ENCODE measurements at places on chromosomes 11 and 22.
A peak's percentile ranks its signal among the peaks of the same experiment; 100 is the strongest.

DNA sequence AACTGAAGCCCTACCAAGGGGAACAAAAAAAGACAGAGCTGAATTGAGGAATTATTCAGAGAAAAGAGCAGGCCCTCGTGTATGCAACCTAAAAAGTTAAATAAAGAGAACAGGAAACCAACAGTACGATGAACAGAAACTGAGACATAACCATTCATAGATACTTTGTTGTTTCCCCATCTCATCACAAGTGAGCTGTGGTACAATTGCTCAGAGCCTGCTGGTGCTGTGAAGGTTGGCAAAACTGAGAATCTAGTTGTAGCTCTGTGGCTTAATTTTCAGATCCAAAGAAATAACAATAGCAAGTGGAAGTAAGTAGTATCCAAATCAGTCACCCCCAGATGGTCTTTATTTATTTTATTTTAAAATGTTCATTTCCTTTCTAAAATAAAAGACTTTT, 37.7 kb upstream of the BLID start:
- DNase-seq = no peak

DNA sequence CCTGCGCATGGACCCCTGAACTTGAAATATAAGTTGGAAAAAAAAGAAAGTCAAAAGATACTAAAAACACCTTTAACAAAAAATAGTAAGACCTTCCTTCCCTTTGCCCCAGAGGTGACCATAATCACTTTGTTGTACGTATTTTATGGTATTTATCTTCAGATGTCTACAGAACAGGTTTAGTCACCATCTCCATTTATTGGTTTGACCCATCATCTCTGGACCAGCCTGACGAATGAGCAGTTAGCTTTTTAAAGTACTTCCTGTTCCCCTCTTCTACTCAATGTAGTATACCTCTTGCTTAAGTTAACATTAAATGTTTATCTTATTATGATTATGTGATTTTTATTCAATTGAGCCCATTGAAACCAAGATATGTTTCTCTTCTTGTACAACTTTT, 64.7 kb upstream of the CREB3L1 start:
- no peak for DNase-seq

- DNase-seq = peak; percentile 86
These were observed at the start of gene CAPRIN1 for GRCh38 chr11:34051349-34052035. Gene CAPRIN1 (plus strand): TSS chr11:34051731. CDS start chr11:34052421, 690 bp downstream.

DNA sequence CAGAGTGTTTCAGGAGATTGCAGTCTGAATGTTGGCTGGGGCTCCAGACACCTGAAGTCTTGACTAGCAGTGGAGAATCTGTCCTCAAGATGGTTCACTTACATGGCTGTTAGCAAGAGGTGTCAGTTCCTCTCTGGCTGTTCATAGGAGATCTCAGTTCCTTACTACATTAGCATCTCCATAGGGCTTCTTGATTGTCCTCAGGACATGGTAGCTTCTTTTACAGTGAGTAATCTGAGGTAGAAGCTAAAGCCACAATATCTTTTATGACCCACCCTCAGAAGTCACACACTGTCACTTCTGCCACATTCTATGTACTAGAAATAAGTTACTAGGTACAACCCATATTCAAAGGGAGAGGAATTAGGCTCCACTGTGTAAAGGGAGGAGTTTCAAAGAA, 10.5 kb upstream of the PATL1 start:
- DNase-seq = no peak

GRCh38 chr11:35016916-35017315, 100.5 kb downstream of the PDHX start:
- no peak for DNase-seq

GRCh38 chr11:119089319-119089718, 4.6 kb downstream of the HMBS start:
- DNase-seq = no peak

DNA sequence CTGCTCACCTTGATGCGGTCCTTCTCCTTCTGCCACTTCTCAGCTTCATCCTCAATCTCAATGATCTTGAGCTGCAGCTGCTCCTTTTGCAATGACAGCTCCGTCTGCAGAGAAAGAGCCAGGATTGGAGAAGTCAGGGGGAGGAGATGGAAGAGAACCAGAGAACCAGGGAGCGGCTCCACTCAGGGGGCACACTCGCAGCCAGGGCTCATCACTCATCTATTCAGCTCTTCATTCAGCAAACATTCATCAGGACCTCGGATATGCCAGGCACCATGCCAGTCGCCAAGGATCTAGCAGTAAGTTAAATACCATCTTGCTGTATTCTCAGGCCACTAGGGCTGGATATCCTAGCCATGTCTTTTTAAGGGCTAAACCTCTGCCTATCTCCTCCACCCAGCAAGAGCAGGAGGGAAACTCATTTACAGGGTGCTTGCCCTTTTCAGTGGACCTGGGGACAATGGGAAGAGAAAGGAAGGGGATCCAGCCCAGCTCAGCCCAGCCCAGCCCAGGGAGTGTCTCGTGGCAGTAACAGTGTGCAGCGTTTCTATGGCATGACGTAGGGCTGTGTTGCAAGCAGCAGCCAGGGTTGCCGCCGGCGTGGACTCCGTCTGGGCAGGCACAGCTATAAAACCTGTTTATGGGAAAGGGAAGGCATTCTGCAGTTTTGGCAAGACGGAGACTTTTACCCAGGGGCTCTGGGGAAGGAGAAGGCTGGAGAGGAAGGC, 9.4 kb downstream of the TRIM29 start:
- DNase-seq = no peak

GRCh38 chr11:64339754-64340408, at the start of gene CCDC88B:
Gene CCDC88B (plus strand): TSS chr11:64340204. CDS start chr11:64340267, 63 bp downstream.
- DNase-seq = peak; percentile 94

DNA sequence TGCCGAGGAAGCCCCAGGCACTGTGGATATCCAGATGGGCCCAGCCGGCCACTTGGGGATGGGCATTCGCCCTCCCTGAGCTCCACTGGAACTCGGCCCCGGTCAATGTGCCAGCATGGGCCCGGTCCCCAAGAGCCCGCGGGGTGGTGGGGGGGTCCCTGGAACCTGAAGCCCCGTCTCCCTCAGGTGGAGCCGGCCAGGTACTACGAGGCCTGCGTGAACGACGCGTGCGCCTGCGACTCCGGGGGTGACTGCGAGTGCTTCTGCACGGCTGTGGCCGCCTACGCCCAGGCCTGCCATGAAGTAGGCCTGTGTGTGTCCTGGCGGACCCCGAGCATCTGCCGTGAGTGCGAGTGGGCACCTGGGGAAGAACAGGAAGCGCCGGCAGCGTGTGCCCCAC, 21.2 kb downstream of the MUC5AC start:
- no peak for DNase-seq

- no peak for DNase-seq
These were observed 195.4 kb upstream of the ARHGAP20 start for GRCh38 chr11:110907629-110908028.

DNA sequence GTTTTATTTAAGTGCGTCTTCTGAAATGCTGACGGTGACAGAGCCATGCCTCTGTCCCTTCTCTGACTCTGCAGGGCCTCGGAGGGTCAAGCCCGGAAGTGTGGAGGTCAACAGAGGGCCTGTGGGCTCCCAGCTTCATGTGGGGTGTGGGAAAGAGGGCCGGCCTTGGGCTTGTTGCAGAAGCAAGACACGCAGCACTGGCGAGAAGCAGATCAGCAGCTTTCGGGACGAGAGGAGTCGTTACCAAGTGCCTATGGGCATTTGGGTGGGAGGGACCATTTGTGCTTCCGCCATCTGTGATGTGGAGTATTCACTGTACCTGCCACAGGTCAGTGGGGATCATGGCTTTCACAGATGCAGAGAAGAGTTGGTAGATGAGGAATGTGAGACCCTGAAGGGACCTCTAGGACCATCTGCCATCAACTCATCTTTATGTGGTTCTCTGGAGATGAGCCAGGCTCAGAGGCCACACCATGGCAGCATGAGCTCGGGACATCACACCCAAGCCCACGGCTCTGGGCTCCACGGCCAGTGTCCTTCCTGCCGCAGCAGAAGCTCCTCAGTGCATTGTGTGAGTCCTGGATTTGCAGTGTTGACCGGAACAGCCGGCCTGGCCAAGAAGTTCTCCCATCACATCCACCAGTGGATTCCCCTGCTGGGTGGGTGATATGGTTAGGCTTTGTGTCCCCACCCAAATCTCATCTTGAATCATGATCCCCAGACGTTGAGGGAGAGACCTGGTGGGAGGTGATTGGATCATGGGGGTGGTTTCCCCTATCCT, 590.7 kb downstream of the TBC1D22A start:
- DNase-seq = no peak

DNA sequence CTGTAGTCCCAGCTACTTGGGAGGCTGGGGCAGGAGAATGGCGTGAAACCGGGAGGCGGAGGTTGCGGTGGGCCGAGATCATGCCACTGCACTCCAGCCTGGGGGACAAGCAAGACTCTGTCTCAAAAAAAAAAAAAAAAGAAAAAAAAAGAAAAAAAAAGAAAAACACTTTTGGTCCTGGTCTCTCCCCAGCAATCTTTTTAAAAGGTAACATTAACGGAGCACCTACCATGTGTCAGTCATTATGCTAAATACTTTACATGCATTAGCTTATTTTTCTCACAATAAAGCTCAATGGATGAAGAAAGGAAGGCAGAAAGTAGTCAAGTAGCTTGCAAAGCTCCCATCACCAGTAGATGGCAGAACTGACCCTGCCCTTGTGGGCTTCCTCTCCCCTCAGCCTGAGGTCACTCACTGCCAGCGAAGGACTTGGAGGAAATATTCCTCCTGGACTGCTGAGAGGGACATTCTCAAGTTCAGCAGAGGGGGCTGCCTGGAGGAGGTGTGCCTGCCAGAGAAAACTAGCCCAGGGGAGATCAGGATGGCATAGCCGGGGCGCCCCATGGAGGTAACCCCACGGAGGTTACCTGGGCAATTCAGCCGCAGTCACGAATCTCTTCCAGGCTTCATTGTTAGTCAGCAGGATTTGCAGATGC, 15.5 kb downstream of the APOL3 start:
- peak; percentile 52 for DNase-seq

DNA sequence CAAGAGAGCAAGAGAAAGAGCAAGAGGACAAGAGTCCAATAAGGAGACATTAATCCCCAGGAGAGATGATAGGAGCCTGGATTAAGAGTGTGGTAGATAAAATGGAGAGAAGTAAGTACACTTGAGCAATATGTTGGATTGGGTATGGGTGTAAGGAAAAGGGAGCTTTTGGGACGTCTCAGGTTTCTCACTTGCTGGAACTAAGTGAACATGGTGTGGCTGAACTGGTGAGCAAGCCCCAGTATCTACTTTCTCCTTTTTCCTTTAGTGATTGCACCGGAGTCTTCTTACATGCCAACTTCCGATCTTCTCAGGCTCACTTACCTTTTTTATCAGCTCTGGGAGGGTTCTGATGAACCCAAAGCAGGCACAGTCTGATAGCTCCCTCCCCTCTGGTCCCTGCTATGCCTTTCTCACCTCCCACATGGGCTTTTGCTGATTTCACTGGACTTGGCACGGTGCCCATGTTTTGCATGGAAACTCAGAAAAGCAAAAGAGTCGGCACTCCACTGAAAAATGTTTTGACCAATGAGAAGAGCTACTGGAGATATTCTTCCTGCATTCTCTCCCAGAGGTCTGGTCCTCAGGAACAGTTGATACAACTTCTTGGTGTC, 14.5 kb upstream of the APLNR start:
- no peak for DNase-seq

- DNase-seq = no peak
These were observed 1.6 kb downstream of the NR1H3 start for GRCh38 chr11:47259232-47259977.

DNA sequence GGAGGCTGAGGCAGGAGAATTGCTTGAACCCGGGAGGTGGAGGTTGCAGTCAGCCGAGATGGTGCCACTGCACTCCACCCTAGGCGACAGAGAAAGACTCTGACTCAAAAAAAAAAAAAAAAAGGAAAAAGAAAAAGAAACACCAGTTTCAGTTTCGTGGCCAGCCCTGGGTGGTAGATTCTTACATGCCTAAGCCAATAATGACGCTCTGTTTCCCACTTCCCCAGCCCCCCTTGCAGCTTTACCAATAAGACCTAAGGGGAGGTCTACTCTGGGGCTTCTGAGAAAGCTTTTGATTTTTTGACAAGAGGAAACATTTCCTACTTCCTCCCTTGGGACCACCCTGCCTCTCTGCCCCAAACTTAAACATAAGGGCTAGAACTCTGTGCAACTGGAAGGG, 30.0 kb upstream of the PTPRJ start:
- DNase-seq = peak; percentile 78

GRCh38 chr22:23533328-23533762, 46.7 kb downstream of the IGLL1 start:
- no peak for DNase-seq

GRCh38 chr11:113091481-113091780, 130.2 kb downstream of the NCAM1 start:
- DNase-seq = no peak

- DNase-seq = no peak
These were observed 11.6 kb downstream of the TRIM21 start for GRCh38 chr11:4381901-4382300.

- DNase-seq = no peak
These were observed 14.9 kb downstream of the ADAMTS8 start for GRCh38 chr11:130413405-130414106.

DNA sequence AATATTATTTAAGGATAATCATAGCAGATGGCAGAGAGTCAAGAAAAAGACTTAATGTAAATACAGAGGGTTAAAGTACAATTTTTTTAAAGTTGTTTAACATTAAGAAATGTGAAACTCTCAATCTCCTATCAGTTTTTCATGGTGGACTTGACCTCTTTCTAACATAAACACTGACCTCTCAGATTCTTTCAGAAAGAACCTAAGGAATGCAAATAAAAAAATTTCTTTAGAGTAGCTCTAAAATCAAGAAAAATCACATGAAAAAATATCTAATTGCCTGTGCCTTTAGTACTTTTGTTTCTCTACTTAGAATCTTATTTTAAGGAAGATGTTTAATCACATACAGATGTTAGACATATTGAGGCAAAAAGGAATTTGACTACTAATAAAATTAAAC, 12.9 kb downstream of the RNF141 start:
- no peak for DNase-seq

DNA sequence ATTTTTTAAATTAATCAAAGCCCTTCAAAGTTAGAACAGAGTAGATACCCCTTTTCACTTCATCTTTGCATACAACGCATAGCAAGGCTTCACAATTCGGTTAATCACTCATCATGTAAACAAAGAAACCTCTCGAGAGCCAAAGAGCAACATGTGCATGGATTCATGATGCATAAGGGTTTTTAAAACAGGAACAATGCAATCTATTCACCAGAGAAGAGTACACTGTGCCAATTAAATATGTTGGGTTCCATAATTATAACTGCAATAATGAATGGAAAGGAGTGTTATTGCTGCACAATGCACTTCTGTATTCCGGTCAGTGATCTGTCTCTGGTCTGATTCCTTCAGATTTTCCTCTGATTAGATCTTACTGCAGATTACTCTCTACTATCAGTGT, 45.3 kb downstream of the CADM1 start:
- DNase-seq = no peak

DNA sequence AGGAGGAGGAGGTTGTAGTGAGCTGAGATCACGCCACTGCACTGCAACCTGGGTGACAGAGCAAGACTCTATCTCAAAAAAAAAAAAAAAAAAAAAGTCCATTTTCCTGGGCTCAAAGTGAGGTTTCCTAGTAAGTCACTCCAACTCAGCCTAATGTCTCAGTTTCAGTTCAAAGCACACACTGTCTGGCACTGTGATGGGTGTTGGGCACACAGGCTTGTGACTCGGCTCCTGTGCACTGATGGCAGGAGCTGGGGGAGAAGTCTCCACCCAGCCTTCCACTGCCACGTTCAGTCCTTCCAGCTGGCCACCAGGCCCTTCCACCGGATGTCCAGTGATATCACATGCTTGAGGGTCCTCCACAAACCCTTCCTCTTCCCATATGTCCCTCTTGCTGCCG, 186.0 kb downstream of the CEP164 start:
- no peak for DNase-seq

Data from CD4-positive, alpha-beta T cell treated with Interleukin-15 for 1 hour (primary cell).